Right ventricle myocardium superior (tissue), 1 donor: ENCODE measurements at places on chromosomes 12 and 14. TPM values are rescaled to one million over a fixed set of nuclear protein-coding genes. Genes with fewer than 3 reads are reported as not detected.

Gene LIN7A
- 9.8 TPM for total RNA-seq

Gene DEGS2
- total RNA-seq = not detected

Gene SERPINA3
- 55.2 TPM for total RNA-seq

Gene EFCAB11
- total RNA-seq = 3.3 TPM

Gene M6PR
- total RNA-seq = 88.2 TPM

Gene SLC8A3
- 0.16 TPM for total RNA-seq

Gene IL23A
- not detected for total RNA-seq

Gene OVCH1
- not detected for total RNA-seq

Gene SMIM41
- total RNA-seq = 0.35 TPM

Gene CFAP251
- 0.65 TPM for total RNA-seq

Gene ENDOU
- total RNA-seq = 0.11 TPM

Gene KRT82
- not detected for total RNA-seq

Gene GPR135
- total RNA-seq = 1.4 TPM

Gene RNASE1
- total RNA-seq = 317 TPM

Gene ARMH4
- 6.2 TPM for total RNA-seq

GRCh38 chr12:124851342-124851741 lies 12.3 kb downstream of the SCARB1 start:
- DNase-seq = no peak

DNA sequence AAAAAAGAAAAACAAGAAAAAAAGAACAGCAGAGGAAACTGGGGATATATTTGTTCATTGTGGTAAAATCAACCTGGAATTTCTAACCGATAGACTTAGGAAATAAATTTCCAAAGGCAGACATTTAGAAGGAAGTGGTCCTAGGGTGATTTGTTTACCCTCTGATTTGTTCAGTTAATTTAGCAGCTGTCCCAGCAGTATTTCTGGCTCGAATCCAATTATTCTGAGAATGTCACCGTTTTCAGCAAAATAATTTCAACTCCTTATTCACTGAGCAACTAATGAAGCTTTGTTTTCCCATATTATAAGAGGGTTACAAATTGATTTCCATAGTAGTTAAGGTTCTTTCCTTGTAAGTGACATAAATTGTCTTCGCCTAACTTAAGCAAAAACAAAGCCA lies 285.2 kb upstream of the SYT10 start:
- DNase-seq = no peak

GRCh38 chr12:92105110-92105509 lies 40.5 kb downstream of the BTG1 start:
- DNase-seq = no peak

- no peak for DNase-seq
Measured at GRCh38 chr14:36751106-36751505, 89.4 kb downstream of the PAX9 start.

DNA sequence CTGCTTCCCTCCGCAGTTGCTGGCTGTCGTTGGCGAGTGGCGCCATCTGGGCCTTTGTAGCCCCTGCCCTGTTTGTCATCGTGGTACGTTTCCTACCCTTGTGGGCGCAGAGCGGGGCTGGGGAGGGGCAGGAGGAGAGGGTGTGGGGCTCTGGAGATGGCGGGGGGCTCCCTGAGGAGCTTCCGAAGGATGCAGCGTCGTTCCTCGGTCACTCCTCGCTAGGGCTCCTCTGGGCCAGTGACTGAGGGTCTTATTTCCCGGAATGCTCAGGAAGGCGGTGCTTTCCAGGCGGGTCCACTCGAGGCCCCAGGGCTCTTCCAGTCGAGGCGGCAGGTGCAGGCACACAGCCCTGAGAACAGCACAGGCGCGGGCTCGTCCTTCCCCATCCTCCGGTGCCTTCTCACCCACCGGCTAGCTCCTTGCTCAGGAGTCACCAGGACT lies 167.1 kb downstream of the ADGRD1 start:
- DNase-seq = peak; percentile 16

GRCh38 chr12:31002361-31002725 lies 71.3 kb upstream of the DDX11 start:
- DNase-seq = peak; percentile 12

DNA sequence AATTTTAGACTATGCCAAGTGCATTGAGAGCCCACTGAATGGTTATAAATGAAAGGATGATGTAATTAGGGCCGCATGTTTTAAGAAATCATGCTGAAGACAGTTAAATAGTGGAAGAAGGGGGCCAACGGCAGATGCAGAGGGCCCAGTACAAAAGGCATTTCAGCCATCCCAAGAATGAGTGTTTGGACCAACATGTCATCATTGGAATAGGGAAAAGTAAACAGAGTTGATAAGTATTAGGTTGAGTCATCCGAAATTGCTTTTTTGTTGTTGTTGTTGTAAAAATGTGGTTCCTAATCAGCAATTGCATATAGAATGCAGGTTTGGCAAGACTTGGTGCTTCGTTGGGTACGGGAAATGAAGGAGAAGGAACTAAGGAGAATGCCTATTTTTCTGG lies 29.5 kb downstream of the BMP4 start:
- DNase-seq = no peak

DNA sequence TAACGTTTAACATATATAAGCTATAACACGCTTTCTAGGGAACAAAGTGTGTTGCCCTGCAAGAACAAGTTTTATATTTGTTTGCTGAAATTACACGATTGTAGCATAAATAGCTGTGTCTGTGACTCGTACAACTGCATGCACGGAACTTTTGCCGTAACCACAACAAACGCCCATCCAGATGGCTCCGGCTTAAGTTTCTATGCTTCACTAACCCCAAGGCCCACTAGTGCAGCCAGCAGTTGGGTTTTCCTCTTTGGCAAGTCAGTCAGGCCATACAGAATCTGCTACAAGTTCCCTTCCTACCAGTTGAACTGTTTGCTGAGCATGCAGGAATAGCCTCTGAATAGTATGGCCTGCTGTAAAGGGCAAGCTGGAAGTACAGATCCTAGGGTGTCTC lies 12.1 kb downstream of the CSRP2 start:
- DNase-seq = no peak

DNA sequence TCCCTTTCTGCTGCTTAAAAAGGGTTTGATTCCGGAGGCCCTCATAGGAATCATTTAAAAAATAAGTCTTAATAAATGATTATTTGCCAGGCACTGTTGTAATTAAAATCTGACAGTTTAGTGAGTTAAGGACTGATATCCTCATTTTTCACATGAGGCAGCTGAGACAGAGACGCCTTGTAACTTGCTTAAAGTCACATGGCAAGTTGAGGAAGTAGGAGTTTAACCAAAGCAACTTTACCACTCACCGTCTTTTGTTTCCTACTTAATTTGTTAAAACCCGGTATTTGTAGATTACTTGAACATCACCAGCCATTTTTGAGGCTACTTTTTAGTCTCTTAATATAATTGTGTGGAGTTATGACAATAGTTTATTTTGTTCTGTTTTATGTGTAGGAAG lies 2.4 kb downstream of the TIGAR start:
- DNase-seq = no peak

- DNase-seq = no peak
Measured at GRCh38 chr14:103593577-103593976, 30.8 kb downstream of the COA8 start.

DNA sequence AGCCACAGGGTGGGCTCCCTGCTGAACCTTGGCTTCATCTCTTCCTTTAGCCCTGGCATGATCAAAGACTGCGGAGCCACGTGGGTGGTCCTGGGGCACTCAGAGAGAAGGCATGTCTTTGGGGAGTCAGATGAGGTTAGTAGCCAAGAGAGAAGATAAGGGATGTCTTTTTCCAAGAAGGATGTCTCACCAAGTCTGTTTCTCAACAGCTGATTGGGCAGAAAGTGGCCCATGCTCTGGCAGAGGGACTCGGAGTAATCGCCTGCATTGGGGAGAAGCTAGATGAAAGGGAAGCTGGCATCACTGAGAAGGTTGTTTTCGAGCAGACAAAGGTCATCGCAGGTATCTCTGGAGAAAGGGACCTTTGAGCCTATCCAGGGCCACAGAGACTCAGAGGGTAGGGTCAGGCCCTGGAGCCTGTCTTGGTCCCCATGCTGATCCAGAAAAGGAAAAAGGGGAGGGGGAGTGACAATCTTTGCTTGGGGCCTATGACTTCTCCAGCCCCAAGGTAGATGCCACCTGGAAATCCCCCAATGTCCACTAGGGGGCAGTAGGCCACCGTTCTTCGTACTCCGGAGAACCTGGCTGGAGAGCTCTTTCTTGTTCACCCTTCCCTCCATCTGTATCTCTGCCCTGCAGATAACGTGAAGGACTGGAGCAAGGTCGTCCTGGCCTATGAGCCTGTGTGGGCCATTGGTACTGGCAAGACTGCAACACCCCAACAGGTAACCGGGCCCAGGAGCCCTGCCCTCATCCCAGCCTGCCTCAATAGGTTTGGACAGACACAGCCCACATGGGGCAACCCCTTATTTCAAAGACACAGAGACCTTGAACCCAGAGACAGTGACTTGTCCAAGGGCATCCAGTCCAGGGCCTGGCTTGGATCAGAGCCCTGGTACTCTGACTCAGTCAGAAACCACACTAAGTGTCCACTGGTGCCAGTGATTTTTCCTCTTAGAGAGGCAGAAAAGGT lies 2.0 kb downstream of the TPI1 start:
- DNase-seq = peak; percentile 78

GRCh38 chr12:68521848-68522502 lies 88.7 kb upstream of the RAP1B start:
- no peak for DNase-seq

- DNase-seq = no peak
Measured at GRCh38 chr12:118368821-118369220, 3.9 kb downstream of the TAOK3 start.

DNA sequence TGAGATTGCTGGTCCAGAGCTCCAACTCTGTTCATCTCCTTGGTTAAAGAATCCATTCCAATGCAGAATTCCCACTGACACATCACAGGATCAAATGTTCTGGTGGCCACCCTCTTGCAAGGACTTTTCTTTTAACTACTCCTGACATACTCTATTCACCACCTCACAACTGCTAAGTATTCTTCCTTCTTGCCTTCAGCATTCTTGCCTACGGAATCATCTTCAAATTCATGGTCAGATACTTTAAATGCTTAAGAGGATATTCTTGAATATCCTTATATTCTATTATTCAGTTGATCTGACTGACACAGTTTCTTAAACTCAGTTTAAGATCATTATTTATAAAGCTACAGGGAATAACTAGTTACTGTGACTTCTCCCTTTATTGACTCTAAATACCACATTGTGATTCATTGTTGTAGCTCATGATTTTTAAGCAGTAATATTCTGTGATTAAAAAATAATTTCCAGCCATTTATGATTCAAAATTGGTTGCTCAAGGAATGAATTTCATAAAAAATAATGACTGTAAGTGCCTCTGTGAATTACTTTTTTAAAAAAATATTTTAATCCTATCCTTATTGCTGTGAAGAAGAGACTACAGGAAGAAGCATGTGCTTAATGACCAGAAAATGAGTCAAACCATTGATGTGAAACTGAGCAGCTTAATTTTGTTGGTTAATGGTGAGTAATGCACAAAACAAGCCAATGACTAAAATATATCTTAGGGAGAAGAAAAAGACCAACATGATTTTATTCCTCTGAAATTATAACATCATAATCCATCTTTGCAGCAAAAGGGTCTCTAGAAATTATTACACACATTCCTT lies 207.1 kb downstream of the PIK3C2G start:
- no peak for DNase-seq

- no peak for DNase-seq
Measured at GRCh38 chr12:46965137-46965536, 114.3 kb upstream of the PCED1B start.

DNA sequence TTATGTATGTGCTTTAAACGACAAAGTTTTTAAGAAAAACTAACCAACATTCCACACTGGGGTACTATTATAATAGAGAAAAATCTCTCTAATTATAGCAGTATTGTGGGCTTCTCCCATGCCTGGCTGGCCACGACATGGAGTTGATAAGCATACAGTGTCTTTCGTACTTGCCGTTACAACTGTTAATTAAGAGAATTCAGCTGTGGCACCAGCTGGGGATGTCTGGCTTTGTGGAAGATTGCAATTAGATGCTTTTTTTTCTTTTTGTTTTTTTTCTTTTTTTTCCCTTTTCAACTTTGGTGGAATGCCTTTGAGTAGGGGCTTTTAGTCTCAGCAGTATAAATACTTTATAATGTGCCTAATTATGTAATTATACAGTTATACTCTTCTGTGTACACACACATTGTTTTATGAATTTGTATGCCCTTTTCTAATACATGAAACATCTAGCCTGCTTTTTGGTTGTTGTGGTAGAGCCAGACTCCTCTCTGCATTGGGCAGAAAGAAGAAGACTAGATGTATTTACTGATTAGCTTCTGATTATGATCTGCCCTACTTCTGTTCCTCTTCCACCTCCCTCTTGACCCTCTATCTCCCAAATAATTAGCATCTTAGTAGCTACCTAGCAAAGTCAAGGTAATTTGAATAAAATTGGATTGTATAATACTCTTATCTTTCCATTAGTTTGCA lies 76.4 kb downstream of the SUSD6 start:
- DNase-seq = no peak

- no peak for DNase-seq
Measured at GRCh38 chr14:96246539-96246847, 9.5 kb upstream of the BDKRB1 start.

GRCh38 chr12:115791331-115791730 lies 486.2 kb downstream of the MED13L start:
- peak; percentile 75 for DNase-seq

DNA sequence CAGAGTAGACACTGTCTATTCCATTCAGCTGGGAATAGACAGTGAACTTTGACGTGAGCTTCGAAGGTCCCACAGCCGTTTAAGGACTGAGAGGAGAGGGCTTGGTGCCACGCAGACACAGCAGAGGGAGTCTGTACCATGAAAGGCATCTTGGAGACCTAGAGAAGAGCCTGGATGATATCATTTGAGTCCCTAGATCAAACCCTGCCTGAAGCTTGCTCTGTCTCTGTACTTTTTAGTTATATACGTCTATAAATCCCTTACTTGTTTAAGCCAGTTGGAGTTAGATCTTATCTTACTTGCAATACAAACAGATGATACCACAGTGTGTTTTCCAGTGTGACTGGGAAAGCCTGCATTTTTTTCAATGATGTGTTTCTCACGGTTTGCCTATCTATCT lies 128.9 kb upstream of the RTL1 start:
- DNase-seq = no peak

GRCh38 chr14:101879529-101880336 lies 84.6 kb upstream of the DYNC1H1 start:
- DNase-seq = no peak

GRCh38 chr12:75550401-75551240 lies 39.2 kb upstream of the KRR1 start:
- no peak for DNase-seq

GRCh38 chr12:69851976-69852375 lies 26.9 kb downstream of the MYRFL start:
- DNase-seq = no peak
